Regular cardiac myocyte (primary cell): ENCODE measurements at places on chromosomes 7 and 10. TPM values are rescaled to one million over a fixed set of nuclear protein-coding genes. Genes with fewer than 3 reads are reported as not detected.

Gene CCDC3
- total RNA-seq: 4.5 and 6.5 TPM in 2 replicates

Gene SP8
- not detected in 2 replicates for total RNA-seq

Gene DNTT
- total RNA-seq: not detected in 2 replicates

Gene NEUROG3
- not detected in 2 replicates for total RNA-seq

Gene FBXL15
- 7.5 and 9.0 TPM in 2 replicates for total RNA-seq

Gene DNAJC1
- total RNA-seq: 78.6 and 107 TPM in 2 replicates

Gene ARL4A
- 9.3 and 15.9 TPM in 2 replicates for total RNA-seq

Gene FLNC
- total RNA-seq: 176 and 417 TPM in 2 replicates

Gene VWDE
- 0.19 TPM in 1 of 2 replicates, not detected in the other for total RNA-seq

Gene EGR2
- 0.58 and 5.9 TPM in 2 replicates for total RNA-seq

Gene AKR1C4
- not detected in 2 replicates for total RNA-seq

Gene SRRM3
- total RNA-seq: 0.38 and 0.56 TPM in 2 replicates

Gene ARHGEF5
- 1.1 and 2.1 TPM in 2 replicates for total RNA-seq

Gene ANKRD22
- not detected in 2 replicates for total RNA-seq

Gene PTF1A
- not detected in 2 replicates for total RNA-seq

Gene OR2A12
- total RNA-seq: not detected in 2 replicates

Gene TCERG1L
- total RNA-seq: not detected in 2 replicates

Gene CALHM2
- 15.0 and 16.1 TPM in 2 replicates for total RNA-seq

Gene SHH
- under 0.01 and 0.28 TPM in 2 replicates for total RNA-seq

Gene OR2A1
- under 0.01 TPM in 1 of 2 replicates, not detected in the other for total RNA-seq
